HS-5 (cell line): ENCODE measurements at places on chromosomes 1 and 21.

DNA sequence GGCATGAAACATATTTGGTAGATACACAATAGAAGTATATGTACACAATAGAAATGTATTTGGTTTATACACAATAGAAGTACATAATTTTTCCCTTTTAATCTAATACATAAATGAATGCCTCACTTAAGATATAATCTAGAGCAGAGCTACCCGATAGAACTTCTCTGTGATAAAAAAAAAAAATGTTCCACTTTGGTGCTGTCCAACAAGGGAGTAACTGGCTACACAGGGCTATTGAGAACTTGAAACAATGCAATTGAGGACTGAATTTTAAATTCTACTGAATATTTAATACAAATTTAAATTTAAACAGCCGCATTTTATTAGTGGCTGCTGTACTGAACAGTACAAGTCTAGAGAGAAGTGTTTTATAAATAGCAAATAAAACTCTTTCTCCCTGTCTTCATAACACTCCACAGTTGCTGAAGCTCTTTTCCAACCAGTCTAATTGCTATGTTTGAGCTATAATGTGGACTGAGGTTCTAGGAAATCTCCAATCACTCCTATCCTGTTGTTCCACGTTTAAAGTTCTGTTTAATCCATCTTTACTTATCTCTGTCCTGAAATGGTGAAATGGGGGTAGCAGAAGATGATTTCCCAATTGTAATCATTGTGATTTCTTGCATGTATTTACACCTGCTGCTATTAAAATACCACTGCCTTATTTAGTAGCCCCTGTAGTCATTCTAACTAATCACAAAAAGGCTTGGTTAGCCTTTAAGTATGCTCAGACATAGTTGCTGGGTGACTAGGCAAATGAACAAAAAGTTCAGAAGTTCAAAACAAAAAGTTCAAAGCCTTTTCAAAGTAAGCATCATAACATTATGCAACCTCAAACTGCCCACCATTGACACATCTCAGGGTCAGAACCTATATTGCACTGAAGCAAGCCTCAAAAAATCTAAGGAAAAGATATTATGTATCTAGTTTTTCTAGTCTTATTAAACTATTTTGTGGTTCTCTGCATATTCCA, 192.3 kb upstream of the C1orf87 start:
- DNase-seq: peak; percentile 64

- no peak for DNase-seq
Measured at GRCh38 chr1:30569384-30569783, 154.0 kb downstream of the MATN1 start.

DNA sequence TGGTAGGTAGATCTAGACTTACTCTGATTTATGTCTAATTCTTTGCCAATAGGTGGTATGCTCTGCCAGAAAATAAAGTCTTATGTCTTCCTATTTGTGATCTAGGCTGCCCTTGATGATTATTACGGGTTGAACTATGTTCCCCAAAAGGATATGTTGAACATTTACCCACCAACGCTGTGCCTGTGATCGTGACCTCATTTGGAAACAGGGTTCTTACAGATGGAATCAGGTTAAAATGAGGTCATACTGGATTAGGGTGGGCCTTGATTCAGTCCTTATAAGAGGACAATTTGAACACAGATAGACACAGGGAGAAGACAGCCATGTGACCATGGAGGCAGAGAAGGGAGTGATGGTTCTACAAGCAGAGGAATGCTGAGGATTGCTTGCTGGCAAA, 95.1 kb upstream of the BCAR3 start:
- no peak for DNase-seq

GRCh38 chr1:96632045-96632664, 89.4 kb upstream of the PTBP2 start:
- no peak for DNase-seq

DNA sequence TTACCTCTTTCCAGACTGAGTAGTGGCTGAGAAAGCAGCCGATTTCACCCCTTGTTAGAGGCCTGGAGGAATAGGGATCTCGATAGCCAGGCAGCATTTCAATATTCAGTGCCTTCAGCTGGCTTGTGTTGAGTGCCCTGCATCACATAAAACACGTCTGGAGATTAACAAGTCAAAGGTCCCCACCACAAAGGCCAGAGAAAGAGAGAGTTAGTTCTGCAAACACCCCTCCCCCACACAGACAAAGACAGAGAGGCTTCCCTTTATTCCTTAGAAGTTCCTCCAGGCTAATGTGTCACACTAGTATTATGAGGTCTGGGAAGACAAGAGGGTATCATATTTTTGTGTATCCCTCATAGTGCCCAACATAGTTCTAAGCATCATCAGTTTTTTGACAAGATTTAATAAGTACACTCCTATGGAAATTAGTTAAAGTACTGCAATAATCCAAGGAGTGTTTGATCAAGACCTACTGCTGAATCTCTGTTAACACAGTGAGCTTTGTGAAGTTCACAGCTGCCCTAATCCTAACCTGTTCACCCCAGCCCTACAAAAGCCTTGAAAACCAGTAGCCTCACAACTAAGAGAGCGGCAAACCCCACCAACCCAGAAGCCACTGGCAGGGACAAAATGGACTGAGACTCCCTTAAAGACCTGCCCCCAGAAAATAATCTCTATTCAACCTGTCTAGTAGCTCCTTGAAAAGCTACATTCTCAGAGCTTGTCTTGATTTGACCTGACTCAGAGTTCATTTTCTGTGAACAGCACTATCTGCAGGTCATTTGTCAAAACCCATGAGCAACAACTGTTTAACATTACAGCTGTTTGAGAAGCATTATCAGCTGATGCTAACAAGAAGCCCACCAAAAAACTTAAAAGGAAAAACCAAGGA, 91.9 kb downstream of the COLGALT2 start:
- no peak for DNase-seq

GRCh38 chr1:66240491-66241484, 293.2 kb upstream of the SGIP1 start:
- DNase-seq: no peak

- DNase-seq: no peak
Measured at GRCh38 chr1:51463561-51463960, 55.5 kb downstream of the EPS15 start.

DNA sequence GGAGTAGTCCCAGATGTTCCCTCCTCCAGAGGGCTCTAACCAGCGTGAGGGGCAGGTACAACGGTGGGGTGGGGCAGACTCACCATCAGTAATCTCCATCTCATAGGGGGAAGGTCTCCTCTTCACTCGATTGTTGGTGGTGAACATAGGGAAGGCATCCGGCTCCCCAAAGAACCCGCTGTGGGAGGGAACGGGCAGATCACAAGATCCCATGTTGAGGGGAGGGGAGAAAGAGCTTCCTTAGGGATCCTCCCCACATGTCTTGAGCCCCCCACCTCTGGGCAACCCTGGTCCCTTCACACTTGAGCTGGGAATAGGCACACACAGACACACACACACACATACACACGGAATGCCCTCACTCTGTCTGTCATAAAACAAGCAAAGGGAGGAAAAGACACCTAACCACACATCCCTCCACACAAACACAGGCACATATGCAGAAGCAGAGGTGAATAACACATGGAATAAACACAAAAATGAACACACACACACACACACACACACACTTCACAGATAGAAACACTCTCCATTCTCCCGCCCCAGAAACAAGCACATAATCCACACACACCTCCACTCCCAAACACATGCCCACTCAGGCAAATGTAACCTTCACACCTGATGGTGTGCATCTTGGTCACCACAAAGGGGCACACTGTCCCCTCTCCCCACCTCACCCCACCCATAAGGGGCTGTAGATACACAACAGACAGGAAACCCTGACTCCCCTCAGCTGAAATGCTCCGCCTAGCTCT, 7.9 kb downstream of the TAL1 start:
- DNase-seq: no peak

DNA sequence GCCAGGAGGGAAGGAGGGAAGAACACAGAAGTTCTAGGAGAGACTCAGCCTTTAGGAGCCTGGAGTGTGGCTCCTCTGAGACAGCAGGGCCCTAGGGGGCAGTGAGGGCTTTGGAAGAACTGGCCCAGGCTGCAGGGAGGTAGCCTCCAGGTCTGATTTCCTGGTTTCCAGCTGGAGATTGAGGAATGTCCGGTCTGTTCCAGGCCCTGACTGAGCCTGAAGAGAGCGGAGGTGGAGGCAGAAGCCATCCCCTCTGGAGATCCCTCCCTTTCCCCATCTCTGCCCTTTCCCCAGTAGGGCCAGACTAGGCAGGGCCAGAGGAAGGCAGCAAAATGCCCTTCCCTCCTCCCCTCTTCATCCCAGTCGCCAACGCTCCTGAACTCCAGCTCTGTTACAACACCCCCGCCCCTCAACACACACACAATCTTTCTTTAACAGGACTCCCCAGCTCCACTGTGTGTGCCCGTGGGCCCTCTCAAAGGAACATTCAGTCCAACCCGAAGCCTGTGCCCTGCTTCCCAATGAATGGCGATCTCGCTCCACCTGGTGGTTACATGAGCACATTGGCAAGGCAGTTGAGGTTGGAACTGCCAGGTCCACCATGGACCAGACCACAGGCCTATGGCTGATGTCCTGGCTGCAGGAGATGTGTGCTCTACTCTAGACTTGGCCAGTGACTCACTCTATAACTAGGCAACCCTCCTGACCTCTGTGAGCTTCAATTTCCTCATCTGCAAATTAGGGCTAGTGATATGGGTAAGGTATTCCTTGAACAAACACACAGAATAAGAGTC, 32.0 kb downstream of the MAP7D1 start:
- DNase-seq: peak; percentile 71
